ENCODE measurements at places on chromosomes 1 and 21. TPM values are rescaled to one million over a fixed set of nuclear protein-coding genes. Genes with fewer than 3 reads are reported as not detected.

- no peak for DNase-seq
These were observed 677 bp upstream of the HSD11B1 start for GRCh38 chr1:209703834-209704504.

- DNase-seq: no peak
These were observed 75.6 kb downstream of the MRPS6 start for GRCh38 chr21:34148826-34149558.

RNF207 gene
- total RNA-seq: 2.0 TPM

GRCh38 chr1:230057681-230058565, 9.1 kb upstream of the GALNT2 start:
- DNase-seq: no peak

DNA sequence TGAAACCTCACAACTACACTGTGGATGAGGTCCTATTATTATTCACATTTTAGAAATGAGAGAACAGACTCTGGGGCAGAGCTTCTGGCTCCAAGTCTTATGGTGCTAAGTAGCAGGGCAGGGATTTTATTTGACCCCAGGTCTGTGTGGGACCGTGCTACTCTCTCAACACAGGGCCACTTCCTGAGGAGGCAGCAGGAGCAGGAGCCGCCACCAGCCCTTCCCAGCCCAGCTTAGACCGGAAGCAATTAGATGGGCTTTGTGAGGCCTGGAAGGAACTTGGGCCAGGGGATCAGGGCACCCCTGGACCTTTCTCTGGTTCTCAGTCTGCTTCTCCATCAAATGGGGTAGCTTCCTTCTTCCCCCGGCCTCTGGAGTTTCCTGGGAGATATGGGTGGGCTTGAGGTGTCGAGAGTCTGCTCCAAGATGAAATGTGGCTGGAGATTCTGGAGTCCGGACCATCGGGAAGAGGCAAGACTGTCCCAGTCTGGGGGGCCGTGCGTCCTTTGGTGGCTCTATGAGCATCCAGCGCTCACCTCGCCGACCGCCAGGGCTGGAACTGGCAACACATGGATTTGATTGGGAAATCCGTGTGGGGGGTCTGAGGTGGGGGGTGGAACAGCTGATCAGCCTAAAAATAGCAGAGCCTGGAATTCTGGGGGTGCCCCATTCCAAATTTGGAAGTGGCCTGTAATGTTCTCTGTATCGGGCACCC, 136.8 kb downstream of the FOXD2 start:
- DNase-seq: no peak

DNA sequence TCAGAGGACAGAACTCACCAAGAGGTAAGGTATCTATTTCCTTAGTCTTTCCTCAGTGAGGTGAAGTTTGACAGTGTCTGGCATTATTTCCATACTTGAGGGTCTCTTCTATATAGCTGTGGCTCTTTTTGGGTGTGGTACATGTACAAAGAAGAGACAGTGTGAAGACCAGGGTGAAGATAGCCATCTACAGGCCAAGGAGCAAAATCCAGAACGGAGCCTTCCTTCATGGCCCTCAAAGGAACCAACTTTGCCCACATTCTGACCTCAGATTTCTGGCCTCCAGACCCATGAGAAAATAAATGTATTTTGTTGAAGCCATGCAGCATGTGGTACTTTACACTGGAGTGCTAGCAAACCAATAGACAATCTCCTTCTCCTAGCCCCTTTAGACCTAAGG, 858.5 kb upstream of the B3GALT2 start:
- no peak for DNase-seq

ZNF593OS gene
- total RNA-seq: not detected

RPE65 gene
- total RNA-seq: not detected

GUCA2B gene
- not detected for total RNA-seq

CFAP74 gene
- not detected for total RNA-seq

DNA sequence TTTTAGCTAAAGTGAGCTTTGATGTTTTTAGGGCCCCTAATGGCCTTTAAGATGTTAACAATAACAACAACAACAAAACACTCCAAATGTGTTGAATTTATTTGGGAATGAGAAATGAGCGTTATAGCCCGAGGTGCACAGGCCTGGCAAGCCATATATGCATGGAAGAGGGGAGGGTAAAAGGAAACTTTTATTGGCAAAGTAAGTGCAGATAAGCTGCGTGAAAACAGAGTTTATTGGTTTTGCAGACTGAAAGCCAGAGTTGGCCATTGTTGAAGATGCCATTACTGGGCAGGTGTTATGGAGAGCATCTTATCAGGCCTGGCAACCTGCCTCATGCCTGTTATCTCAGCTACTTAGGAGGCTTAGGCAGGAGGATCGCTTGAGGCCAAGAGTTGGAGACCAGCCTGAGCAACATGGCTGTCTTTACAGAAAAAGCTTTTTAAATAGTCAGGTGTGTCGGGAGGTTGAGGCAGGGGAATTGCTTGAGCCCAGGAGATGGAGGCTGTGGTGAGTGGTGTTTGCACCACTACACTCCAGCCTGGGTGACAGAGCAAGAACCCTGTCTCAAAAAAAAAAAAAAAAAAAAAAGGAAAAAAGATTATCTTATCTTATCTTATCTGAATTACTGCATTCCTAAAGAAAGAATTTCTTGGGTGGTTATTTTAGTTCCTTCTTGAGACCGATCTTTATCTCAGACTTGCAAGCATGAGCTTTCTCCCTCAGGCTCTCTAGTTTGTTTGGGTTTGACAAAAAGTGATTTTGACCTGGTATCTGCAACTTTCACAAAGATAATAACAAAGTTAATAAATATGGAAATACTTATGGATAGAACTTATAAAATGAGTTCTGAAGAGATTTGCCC, 1.7 kb downstream of the PATJ start:
- DNase-seq: no peak

GRCh38 chr21:41360072-41360821, 1.6 kb upstream of the MX2 start:
- no peak for DNase-seq

DNA sequence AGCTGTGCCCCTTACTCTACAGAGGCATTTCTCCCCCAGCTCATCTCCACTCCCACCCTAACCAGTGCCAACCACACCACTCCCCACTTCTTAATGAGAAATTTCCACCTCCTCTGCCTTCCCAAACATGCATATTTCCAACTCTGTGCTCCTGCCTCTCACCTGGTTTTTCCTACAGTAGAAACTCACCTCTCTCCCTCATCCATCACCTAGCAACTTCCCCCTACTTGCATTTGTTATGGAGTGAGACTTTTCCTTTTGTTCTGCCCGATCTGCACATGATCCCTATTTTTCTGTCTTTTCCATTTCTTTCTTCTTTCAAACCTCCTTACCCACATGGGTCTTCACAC, 11.9 kb downstream of the RGS8 start:
- DNase-seq: no peak

DNA sequence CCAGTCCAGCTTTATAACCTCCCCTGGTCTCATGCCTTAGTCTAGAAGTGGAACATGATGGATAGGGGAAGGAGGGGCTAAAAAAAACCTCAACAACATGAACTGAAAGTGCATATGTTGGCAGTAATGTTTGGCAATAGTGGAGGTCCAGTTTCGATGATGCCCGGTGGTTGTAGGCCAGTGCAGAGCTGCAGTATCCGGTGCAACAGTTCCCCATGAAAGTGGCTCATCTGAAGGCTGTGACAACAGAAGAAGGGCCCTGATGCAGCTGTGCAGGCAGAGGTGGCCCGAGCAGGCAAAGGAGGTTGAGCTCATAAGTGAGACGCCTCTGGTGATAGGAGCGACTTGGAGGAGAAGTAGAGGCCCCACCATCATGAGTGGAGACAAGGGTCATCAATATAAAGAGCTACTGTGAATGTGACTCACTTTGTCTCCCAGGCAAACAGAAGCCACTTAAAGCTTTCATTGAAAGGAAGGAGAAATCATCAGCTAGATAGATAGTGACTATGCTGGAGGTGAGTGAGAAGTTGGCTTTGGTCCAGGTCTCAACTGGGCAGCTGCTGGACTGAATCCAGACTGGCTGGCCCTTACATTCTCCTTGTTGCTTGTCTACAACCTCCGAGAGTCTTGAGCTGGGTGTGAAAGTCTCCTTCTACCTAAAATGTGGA, 10.2 kb upstream of the CREG1 start:
- DNase-seq: no peak

NHLH1 gene
- total RNA-seq: 0.24 TPM

DNA sequence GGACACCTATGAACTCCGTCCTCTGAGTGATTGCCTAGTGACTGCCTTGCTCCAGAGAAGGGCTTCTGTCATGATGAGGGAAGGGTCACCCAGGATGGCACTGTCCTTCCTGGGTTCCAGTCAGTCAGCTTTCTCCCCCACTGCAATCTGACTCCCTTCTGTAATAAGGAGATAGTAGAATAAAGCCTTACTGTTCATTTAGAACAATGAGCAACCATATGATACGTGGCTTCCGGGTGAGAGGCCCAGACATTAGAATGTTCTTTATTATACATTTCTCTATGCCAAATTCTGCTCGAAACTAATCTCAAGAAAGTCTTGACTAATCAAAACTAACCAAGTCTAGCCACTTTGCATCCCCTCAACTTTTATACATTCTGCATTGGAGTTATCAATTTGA, 8.5 kb upstream of the MTMR11 start:
- DNase-seq: no peak

- DNase-seq: no peak
These were observed 11.5 kb downstream of the RAP1GAP start for GRCh38 chr1:21657456-21658190.

GRCh38 chr1:85616364-85616705, 35.8 kb downstream of the CCN1 start:
- DNase-seq: no peak

CAMTA1 gene
- 43.3 TPM for total RNA-seq

ELOVL1 gene
- 69.6 TPM for total RNA-seq

- no peak for DNase-seq
These were observed 10.4 kb upstream of the TMEM9 start for GRCh38 chr1:201164645-201165044.

- no peak for DNase-seq
These were observed 83.3 kb upstream of the PGBD5 start for GRCh38 chr1:230509281-230509977.

DNA sequence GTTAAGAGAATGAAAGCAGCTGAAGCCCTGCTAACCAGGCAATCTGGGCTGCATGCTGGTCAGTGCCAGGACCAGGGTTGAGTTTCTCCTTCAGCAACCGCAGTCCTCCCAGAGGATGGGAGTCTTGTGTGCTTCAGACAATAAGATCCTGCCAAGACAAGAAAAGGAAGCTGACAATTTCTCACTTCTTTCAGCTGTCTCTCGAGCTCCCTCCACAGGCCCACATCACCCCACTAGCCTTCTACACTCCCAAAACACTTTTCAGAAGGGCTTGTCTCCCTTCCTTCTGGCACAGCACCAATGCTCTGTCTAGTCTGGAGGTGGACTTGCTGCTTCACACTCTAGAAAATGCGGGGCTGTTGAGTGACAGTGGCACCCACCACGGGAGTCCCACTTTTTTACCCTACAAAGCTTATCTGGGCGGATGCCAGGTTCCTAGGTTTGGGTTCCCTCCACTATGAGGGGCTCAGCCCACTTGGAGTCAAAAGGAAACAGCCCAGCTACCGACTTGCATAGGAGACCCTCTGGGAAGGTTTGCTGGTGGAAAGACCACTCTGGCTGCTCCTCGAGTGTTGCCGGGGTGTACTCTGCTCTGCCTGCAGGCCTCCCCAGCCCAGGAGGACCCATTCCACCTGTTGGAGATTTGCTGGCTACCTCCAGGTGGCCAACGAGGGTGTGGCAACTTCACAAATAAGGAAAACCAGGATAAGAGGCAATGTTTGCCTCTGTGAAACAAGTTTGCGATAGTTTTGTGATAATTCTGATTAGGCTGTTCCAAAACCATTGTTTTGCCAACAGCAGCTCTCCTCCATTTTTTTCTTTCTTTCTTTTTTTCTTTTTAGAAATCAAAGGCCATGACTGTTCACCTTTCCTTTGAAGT, 68.9 kb downstream of the TENT5C start:
- DNase-seq: peak; percentile 74

KRTAP21-2 gene
- total RNA-seq: not detected

GRCh38 chr1:30384286-30385245, 338.8 kb downstream of the MATN1 start:
- DNase-seq: no peak

DNA sequence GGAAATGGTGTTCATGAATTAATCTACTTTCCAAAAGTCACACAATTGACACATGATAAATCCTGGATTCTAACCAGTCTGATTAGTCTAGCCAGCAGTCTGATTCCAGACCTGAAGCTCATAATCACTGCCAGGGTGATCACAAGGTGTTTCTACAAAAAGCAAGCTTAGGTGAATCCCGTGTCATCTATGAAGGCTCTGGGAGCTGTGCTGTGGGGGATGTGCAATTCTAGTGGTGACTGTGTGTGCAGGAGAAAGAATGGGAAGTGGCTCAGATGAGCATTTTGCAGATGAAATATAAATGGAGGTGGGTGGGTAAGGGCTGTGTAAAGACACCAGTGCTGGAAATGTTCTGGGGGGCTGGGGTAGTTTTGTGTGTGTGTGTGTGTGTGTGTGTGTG, 1.8 kb upstream of the NPPB start:
- no peak for DNase-seq

DNA sequence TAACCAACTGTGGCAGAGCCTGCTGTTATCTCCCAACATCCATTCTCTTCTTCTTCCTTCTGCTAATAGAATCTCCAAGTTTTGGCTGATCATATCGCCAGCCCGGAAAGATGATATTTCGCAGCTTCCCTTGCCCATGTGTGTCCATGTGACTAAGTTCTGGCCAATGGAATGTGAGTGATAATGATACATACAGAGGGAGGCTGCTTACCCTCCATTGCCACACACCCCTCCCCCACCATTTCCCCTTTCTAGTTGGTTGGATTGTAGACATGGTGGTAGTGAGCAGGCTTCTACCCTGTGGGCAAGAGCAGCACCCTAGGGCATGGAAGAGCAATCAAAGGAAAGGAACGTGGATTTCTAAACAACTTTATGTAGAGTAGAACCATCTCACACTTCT, 48.8 kb downstream of the SLC9C2 start:
- DNase-seq: no peak

RGL1 gene
- total RNA-seq: 1.3 TPM

GRCh38 chr1:100883963-100884362, 10.7 kb downstream of the EXTL2 start:
- DNase-seq: no peak

CERS2 gene
- total RNA-seq: 150 TPM

GRCh38 chr1:222054416-222054815, 312.5 kb upstream of the DUSP10 start:
- DNase-seq: no peak

GFI1 gene
- 48.3 TPM for total RNA-seq

- no peak for DNase-seq
These were observed 9.5 kb downstream of the EPHA8 start for GRCh38 chr1:22572818-22573217.

IRF6 gene
- 0.21 TPM for total RNA-seq

All from activated CD8-positive, alpha-beta T cell treated with anti-CD3 and anti-CD28 coated beads, Interleukin-2, amount 10 ng/mL, durations not matched to agents 7 days and 5 days (primary cell).